Endothelial cell of coronary artery (primary cell): ENCODE measurements at places on chromosomes 7 and 10. TPM values are rescaled to one million over a fixed set of nuclear protein-coding genes. Genes with fewer than 3 reads are reported as not detected.

TDRD1 gene
- total RNA-seq: not detected in 2 replicates

ASIC3 gene
- not detected in 2 replicates for total RNA-seq

OR6B1 gene
- total RNA-seq: 0.09 TPM in 1 of 2 replicates, not detected in the other

ZNF804B gene
- total RNA-seq: under 0.01 TPM in 1 of 2 replicates, not detected in the other

PRR15 gene
- 0.45 and 7.7 TPM in 2 replicates for total RNA-seq

GOT1 gene
- 20.8 and 21.0 TPM in 2 replicates for total RNA-seq

MKX gene
- total RNA-seq: 0.09 TPM in 1 of 2 replicates, not detected in the other

IL6 gene
- 5.4 and 16.7 TPM in 2 replicates for total RNA-seq

EVX1 gene
- not detected in 2 replicates for total RNA-seq

CYP3A5 gene
- total RNA-seq: not detected in 2 replicates

RNF148 gene
- total RNA-seq: 1.4 and 1.7 TPM in 2 replicates

HMX3 gene
- total RNA-seq: not detected in 2 replicates

TFPI2 gene
- 3.3 and 79.7 TPM in 2 replicates for total RNA-seq

GRM8 gene
- total RNA-seq: 0.09 TPM in 1 of 2 replicates, not detected in the other

SMO gene
- 7.7 and 8.8 TPM in 2 replicates for total RNA-seq

VKORC1L1 gene
- total RNA-seq: 14.3 and 19.5 TPM in 2 replicates
